AG04450 (cell line): ENCODE measurements at places on chromosomes 3 and 15. TPM values are rescaled to one million over a fixed set of nuclear protein-coding genes. Genes with fewer than 3 reads are reported as not detected.

DNA sequence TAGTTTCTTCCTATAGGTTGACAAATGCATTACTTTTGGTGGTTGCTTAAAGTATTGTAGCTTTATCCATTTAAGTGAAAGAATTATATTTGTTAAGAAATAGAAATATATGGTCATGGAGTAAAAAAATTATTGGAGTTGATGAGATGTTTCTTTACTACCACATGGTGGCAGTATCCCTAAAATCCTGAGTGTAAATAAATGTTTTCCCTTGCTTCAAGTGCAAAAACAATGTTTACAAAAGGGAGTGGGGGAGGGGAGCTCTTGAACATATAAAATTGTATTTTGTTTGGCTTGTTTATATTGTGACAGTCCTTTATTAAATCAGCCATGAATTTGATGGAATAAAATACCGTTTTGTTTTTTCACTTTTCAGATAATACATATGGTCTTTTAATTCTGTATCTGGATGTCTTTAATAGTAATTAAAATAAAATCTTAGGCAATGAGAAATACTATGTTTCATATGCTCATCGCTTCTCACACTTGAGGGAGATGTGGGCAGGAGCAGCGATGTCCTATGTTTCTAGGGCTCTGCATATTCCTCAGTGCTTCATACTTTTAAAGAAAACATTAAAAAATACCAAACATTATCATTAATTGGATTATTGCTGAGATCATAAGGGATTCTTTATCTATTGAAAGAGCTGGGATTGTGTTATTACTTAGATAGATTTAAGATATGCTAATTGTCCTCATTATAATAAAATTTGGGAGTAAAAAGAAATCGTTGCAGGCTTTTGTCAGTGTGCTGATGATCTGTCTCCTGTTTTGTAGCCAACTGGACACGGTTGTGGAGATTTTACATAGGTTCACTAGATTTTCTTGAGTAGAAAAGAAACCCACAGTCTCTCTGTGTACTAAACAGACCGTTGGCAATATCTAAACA, 349.7 kb downstream of the TUSC7 start:
- DNase-seq = no peak

Gene GRAMD2A
- polyA plus RNA-seq = 0.30 and 0.32 TPM in 2 replicates

DNA sequence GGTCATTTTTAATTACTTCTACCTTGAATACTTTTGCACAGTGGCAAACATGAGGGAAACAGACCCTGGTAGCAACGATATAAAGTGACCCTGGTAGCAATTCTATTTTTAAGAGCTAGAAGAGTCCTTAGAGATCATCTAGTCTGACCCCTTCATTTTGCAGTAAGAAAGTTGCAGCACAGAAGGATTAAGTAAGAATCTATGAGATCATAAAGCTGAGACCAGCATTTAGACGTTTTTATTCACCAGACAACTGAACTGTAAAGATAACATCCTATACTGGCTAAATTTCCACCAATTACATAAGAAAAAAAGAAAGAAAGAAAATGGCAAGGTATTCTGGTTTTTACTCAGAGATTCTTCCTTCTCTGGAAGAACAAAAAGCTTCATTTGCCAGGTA, 49.9 kb downstream of the LRRFIP2 start:
- DNase-seq = no peak

Gene IL17RE
- 2.0 and 2.1 TPM in 2 replicates for polyA plus RNA-seq

GRCh38 chr3:175383371-175383770, 524.2 kb downstream of the NAALADL2 start:
- no peak for DNase-seq

DNA sequence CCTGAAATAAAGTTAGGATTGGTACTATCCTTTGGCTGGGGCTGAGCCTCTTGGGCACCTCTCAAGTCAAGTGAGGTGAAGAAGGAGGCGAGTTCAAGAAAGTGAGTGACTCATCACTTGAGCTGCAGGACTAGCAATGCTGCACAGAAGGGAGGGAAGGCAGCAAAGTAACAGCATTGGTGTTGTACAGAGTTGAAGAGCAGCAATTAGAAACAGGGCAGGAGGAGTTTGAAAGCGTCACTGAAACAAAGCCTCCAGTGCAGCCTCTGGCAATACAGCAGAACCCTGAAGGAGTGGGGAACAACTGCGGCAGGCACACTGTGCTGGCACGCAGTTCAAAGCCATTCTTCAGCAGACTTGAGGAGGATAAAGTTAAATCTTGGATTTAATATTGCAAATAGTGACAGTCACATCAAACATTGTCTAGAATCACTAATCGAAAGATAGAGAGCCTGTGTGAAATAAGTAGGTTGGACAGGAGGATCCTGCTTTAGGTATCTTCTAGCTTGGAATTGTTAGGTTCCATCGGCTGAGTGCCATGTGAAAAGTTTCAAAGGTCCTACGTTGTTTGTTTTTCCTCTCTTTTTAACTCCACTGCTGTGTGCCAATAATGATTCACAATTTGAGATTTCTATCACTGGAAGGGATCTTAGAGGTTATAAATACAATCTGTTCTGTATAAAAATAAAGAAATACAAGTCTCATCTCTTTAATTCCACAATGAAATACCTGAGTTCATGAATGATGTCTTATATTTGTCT, 479.8 kb downstream of the NAALADL2 start:
- peak; percentile 15 for DNase-seq

DNA sequence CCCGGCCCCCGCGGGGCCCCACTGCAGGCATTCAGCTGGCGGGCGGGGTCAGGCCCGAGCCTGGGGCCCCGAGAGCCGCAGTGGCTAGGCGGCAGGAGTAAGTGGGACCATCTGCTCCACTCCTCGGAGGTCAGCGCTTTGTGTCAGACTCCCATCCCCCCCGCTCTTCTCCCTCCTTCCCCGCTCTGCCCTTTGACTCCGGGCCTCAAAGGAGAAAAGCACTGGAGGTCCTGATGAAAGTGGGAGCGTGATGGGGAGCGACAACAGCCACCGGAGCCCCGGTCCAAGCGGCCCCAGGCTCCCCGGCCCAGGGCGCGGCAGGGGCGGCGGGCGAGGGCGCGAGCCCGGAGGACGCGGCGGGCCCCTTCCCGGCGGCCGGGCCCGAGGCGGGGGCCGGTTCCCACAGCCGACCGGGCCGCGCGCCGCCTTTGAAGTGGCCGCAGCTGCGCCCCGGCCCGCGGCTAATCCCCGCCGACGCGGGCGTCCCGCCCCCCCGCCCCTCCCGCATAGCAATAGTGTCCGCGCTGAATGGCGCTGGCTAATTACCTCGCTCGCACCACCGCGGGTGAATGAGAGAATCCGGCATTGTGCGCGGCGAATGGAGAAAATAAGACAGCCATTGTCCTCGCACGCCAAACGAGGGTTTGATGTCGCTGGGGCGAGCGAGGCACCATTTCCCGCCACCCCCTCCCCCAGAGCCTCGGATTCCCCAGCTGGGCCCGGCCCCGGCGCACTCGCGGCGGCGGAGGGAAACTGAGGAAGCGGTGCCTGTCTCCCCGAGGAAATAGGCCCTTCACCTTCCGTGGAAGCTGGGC, 22.4 kb downstream of the IGDCC3 start:
- DNase-seq = no peak

Gene HESX1
- polyA plus RNA-seq = 0.36 and 0.46 TPM in 2 replicates

DNA sequence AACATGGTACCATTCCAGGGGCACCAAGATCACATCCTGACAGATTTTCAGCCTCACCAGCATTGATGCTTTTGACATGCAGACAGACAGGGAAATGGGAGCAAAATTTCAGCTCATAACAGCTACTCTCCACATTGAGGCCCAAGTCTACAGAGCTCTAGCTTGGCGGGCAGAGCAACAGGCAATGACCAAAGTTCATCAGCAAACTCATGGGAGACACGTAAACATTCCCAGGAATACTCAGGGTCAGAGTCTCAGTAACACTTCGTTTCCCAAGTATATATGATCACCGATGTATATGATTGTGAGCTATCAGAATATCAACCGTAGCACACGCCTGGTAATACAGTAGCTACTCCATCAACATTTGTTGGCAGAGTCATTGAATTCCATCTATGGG, 59.2 kb upstream of the SLC24A5 start:
- no peak for DNase-seq

DNA sequence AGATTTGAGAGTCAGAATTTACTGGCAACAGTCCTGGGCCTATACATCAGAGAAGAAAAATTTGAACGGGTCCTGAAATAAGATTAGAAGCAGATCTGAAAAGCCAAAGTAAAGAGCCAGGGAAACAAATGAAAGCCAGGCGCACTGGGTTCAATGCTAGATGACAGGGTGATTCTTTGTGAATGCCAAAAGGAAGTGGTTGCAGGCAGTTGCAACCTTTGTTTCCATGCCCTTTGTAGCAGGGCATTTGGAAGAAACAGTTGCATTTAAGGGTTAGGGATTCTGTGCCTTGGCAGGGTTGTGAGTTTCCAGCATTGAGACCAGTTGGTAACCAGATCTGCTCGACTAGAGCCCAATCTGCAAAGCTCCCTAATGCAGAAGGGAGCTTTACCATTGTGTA, 36.4 kb upstream of the MTHFS start:
- no peak for DNase-seq

Gene MAGEL2
- 0.12 and 0.20 TPM in 2 replicates for polyA plus RNA-seq

DNA sequence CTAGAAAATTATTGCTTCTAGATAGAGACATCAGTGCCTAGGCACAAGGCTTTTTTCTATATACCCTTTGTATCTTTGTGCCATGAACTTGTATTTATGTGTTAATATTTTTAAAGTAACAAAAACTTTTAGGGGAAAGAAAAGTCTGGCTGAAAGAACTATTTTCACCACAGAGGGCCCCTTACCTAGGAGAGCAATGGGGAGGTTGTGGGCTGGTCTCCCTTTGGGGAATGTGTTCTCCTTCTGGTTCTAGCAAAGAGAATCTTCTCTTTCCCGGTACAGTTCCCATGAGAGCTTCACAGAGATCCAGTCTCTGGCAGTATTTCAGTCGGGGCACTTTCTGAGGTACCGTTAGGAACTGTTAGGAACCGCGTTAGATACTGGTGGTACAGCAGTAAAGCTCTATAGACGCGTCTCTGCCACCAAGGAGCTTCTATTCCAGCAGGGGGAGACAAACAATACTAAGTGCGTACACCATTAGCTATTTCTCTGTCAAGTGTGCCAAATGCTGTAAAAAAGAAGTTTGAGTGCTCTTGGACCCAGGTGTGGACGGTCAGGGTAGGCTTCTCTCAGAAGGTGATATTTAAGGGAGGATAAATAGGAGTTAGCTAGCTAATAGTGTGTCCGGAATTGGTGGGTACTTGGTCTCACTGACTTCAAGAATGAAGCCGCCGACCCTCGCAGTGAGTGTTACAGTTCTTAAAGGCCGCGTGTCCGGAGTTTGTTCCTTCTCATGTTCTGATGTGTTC, 4.6 kb upstream of the EPB42 start:
- DNase-seq = peak; percentile 11

DNA sequence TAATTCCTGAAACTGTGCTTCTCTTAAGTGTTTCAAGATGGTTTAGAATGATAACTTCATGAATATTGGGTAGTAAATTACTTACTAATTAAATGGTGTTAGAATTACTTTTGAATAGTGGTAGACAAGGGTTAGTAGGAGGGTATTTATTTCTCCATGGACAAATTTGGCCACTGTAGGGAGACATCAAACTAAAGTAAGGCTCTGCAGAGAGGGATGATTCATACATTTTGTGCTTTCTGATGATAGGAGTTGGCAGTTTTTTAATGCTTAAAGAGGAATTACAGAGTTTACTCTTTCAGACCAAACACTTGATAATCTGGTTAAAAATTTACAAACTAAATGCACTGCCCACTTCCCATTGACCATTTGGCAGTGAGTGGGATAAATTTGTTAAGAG, 127.6 kb downstream of the NAALADL2 start:
- no peak for DNase-seq

DNA sequence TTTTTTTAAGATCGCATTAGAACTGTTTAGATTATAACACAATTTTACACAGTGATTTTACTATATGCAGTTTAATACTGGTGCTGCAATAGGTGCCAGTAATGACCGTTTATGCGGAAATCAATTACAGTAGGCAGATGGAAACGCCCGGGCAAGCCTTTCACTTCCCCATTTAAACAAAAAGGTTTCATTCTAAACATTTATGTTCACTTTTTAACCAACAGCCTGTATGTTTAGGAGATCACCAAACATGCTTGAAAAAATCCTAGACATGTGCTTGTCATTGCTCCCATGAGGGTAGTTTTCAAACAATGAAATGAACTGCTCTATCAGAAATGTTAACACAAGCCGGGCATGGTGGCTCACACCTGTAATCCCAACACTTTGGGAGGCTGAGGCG, 2.7 kb downstream of the BNIP2 start:
- no peak for DNase-seq

Gene CYP8B1
- not detected in 2 replicates for polyA plus RNA-seq

DNA sequence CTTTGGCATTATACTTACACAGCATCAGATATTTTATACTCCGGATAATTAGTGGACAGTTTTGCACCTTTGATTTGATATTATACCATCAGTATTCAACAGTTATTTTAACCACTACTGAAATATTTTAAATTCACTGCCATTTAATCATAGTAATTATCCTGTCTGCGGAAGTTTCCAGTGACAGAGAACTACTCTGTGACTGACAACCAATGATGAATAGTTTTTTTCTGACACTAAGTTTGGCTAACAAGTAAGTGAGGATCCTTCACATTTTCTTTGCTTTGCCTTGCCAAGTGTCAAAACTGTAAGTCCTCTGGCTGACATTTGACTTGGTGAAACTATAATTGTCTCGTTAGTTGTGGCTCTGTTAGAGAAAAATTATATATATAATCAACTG, 30.5 kb upstream of the GOLGA8B start:
- no peak for DNase-seq

GRCh38 chr3:188506446-188506845, 352.5 kb downstream of the LPP start:
- DNase-seq = no peak

DNA sequence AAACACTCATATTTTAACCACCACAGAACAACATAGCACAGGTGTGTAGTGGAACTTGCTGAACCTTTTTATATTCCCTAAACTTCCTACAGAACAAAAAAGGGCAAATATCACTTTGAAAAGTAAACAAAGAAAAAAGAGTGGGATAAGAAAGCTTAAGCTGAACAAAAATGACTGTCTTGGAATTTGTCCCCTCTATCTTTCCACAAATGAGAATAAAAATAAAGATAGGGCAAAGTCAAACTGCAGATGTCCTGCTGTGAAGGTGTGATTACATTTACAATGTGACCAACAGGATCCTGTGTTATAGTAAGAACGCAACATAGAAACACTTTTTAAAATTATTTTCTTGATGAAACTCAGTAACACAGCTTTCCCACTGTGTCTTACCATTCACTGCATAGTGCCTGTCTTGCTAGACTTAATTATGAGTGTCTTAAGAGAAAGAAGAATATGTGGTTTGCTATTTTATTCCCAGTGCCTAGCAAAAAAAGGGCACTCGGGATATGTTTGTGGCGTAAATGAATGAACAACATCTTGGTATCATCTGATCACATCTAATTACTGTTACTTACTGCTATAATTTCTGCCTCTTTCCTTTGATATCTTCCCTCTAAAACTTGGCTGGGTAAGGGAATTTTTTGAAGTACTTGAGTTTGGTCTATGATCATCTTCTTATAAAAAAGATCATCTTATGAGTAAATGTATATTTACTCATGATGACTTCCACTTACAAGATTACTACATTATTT, 67.5 kb downstream of the DENND4A start:
- no peak for DNase-seq

- DNase-seq = no peak
Observed at GRCh38 chr3:159252274-159252673, 450.4 kb downstream of the MFSD1 start.
